ENCODE measurements at places on chromosomes 1 and 21. TPM values are rescaled to one million over a fixed set of nuclear protein-coding genes. Genes with fewer than 3 reads are reported as not detected.

Gene ADGRL2
- 61.4 TPM for total RNA-seq

Gene UQCRHL
- 4.4 TPM for total RNA-seq

- DNase-seq, result no peak
Measured at GRCh38 chr1:115847787-115848186, 6.9 kb upstream of the NHLH2 start.

DNA sequence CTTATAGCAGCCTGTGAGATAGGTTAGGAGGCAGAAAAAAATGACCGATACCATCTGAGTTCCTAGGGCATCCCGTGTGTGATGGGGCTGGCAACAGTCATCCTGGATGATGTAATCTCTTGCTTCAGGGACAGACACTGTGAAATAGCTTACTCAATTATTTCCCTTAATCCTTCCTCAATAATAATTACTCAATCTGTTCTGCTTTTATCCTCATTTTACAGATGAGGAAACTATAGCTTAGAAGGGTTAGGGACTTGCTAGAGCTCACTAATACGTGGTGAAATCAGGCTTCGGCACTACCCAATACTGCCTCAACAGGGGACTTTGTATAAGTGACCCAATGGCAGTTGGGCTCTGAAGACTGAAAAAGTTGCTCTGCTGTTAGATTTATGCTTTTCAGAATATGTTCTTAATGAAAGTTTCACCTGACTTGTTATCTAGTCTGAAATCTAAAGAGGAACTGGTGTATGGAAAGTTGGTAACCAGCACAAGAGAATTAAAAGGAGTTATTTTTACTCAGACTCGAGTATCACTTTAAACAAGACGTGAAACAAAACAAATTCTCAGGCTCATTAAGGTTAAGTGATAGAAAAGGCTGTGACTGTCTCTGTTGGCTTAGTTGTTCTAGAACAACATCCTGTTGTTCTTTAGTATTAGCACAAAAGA, 14.4 kb downstream of the CD55 start:
- no peak for DNase-seq

- no peak for DNase-seq
Measured at GRCh38 chr1:228392111-228392936, 14.3 kb downstream of the TRIM11 start.

Gene OR6N1
- not detected for total RNA-seq

Gene ZMYND12
- total RNA-seq, result 1.3 TPM

Gene ALDH4A1
- total RNA-seq, result 6.9 TPM

DNA sequence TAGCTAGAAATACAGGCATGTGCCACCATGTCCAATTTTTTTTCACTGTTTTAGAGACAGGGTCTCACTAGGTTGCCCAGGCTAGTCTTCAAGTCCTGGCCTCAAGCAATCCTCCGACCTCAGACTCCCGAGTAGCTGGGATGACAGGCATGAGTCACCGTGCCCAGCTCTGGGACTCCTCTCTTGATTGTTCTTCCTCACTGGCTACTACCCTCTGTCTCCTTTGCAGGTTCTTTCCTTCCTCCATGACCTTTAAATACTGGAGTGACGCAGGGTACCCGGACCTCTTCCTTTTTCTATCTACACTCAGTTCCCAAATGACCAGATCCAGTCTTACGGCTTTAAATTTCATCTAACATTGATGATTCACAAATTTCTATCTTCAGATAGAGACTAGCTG, 34.9 kb downstream of the ASH1L start:
- DNase-seq, result no peak

- DNase-seq, result no peak
Measured at GRCh38 chr1:7476861-7477547, 294.1 kb upstream of the VAMP3 start.

- DNase-seq, result no peak
Measured at GRCh38 chr1:118997225-118997624, 9.1 kb upstream of the TBX15 start.

- no peak for DNase-seq
Measured at GRCh38 chr1:58813361-58813760, 29.5 kb upstream of the JUN start.

Gene C4BPA
- not detected for total RNA-seq

DNA sequence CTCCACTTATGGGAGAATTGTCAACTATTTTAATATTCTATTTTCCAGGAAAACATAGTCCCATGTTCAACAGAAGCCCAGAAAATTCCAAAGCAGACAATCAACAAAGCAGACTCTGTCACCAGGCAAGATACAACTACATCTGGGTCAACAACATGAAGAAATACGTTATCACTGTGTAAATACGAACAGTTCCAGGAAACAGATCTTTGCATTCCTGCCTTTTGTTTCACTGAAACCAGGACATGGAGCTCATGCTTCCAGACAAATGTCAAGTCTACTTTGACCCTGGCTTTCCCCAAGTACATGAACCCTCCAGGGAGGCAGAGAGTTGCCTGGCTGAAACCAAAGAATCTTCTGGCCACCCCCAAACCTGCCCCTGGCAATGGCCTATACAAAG, 106.7 kb downstream of the SETD4 start:
- DNase-seq, result no peak

DNA sequence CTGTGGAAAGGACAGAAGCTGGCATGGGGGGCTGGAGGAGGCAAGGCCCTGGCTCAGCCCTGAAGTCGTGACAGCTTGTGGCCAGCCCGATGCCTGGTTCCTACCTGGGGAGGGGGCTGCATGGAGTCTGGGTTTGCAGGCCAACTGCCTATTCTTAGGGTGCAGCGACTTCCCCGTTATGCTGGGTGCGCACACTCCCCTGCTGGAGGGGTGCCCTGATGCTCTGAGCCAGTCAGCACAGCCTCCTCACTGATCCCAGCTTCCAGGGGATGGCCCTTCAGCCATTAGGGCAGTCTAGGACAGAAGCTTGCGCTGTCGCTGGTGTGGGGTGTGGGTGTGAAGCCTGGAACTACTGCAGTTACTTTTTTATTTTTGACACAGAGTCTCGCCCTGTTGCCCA, 30.0 kb upstream of the SLC19A1 start:
- no peak for DNase-seq

DNA sequence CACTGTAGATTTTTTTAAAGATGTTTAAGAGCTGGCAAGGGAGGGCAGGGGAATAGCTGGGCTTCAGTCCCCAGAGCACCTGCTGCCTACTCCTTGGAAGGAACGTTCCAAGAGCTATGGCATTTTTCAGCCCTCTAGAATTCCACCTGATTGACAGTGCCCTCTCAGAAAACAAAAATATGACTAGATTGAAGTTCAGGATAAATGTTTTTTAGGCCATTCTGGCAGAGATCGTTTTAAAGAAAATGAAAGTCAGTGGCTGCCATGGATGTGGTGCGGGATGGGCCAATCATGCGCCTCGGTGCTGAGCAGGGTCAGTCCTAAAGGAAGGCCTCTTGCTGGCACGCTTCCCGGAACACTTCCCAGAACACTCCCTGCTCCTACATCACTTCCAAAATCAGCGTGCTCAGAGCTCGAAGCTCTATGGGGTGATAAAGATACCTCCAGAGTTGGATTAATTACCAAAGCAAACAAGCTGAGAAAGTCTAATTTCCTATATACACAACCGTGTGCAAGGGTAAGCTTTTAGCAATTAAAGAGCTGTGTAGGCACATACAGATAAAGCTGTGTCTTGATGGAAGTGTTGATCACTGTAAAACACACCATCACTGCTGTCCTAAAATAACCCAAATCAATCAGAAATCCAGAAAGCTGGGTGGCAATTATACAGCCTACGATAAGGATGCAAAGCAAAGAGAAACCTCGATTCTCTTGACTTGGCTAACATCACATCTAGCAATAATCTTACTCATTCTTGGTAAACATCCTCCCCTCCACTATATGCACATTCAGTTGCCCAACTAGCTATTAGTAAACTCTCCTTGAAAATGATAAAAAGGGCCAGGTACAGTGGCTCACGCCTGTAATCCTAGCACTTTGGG, 34.6 kb downstream of the TGFBR3 start:
- peak; percentile 74 for DNase-seq

Gene KCNA2
- total RNA-seq, result under 0.01 TPM

DNA sequence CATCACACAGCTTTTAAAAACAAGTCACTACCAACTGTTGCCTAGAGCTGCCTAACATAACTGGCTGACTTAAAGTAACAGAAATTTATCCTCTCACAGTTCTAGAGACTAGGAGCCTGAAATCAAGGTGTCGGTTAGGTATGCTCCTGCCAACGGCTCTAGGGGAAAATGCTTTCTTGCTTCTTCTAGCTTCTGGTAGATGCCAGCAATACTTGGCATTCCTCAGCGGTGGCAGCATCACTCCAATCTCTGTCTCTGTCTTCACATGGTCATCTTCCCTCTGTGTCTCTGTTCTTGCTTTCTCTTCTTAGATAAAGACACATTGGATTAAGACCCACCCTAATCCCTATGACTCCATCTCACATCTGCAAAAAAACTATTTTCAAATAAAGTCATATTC, 51.5 kb downstream of the DMRTA2 start:
- no peak for DNase-seq

Gene AADACL4
- total RNA-seq, result not detected

GRCh38 chr1:222040955-222041354, 299.1 kb upstream of the DUSP10 start:
- no peak for DNase-seq

Gene MRPL24
- total RNA-seq, result 58.8 TPM

DNA sequence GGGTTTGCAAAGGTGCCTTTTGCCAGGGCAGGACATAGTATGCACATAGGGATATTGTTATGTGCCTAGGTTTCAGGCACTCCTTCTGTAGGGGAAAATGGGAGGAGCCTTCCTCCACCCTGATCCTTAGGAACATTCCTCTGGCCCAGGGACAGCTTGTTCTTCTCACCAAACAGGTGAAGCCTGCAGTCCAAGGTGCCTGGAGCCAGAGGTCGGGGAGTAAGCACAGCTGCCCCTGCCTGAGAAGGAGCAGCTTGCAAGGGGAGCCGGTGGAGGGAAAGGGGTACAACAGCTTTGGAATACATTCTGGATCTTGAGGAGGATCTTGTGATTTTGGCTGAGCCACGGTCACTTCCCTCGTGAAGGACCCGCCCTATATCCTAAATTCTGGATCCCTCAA, 82.4 kb upstream of the CD1D start:
- no peak for DNase-seq

- DNase-seq, result no peak
Measured at GRCh38 chr21:28444111-28444510, 548.6 kb downstream of the LTN1 start.

DNA sequence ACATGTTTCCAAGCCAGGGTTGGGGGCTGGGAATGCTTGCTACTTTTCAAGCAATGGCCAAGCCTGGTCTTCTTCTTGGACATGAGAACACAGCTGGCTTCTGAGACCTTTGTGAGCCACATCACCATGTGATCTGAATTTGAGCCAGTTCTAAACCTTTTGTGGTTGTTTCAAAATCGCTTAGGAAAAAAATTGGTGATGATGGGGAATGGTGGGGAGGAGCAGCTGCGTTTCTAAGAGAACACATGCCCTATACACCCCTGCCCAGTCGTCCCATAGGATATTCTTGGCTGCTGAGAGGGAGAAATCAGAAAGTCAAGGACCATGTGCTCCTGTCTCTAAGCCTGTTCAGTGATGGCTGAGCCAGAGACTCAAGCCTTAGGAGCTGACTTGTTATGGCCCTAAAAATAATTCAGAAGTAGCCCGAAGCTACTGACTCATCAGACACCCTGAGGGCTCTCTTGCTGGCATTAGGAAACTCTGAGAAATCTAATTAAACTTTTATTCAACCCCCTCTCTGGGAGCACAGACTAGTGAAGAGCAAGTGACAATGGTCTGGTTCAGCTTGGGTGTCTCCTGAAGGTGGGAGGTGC, 30.5 kb downstream of the CCDC185 start:
- DNase-seq, result peak; percentile 56

- DNase-seq, result peak; percentile 74
Measured at GRCh38 chr1:243475966-243476365, 220.1 kb downstream of the SDCCAG8 start.

GRCh38 chr1:21626921-21627339, 42.2 kb downstream of the RAP1GAP start:
- no peak for DNase-seq

- DNase-seq, result no peak
Measured at GRCh38 chr1:101317590-101317989, 80.8 kb downstream of the S1PR1 start.

Gene ADAMTS1
- 186 TPM for total RNA-seq

DNA sequence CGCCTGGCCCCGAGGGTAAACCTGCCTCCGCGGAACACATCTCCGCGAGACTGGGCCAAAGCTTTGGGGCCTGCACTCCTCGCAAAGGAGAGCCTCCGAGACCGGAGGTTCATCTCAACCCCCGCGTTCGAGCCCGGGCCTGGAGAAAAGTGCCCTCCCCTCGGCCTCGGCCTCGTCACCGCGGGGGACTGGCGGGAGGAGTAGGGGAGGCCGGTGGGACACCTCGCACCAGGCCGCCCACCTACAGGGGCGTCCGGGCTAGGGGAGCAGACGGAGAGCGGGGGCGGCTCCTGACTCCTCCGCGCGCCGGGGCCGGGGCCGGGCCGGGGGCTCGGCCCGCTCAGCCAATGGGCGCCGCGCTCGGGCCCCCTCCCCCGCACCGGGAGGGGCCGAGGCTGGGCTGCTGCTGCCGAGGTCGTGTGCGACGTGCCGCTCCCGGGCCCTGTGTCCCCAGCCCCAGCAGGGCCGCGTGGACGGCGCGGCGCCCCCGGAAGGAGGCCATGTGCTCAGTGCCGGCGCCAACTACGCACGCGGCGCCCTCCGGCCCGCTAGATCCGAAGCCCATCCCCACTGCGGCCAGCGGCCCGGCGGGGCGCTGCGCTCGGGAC, 684 bp downstream of the SLC2A1 start:
- peak; percentile 52 for DNase-seq

DNA sequence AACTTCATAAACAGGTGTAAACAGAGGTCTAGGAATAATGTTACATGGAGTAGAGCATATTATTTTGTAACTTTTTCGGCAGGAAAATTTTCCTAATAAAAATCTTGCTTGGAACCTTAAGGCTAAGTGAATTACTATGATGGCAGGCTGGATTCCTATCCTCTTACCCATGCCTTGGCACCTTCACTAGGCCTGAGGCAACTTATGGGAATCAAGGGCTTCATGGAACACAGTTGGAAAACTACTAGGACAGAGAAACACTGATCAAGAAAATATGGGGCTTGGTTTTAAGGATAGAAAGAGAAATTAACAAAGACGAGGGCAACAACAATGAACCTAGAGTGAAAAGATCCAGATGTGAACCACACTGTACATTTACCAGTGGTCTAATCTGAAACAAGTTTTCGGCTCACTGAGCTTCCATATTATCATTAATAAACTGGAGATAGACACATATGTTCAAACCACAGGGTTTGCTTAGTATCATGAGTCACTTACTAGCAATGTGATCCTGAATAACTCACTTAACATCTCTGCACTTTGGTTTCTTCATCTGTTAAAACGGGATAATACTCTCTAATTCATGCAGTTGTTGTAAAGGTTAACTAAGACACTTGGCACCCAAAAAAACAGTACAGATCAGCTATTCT, 68.5 kb downstream of the GPATCH2 start:
- DNase-seq, result peak; percentile 87

GRCh38 chr1:232810856-232811255, 5.6 kb downstream of the MAP10 start:
- DNase-seq, result no peak

Gene SMPDL3B
- total RNA-seq, result 0.26 TPM

DNA sequence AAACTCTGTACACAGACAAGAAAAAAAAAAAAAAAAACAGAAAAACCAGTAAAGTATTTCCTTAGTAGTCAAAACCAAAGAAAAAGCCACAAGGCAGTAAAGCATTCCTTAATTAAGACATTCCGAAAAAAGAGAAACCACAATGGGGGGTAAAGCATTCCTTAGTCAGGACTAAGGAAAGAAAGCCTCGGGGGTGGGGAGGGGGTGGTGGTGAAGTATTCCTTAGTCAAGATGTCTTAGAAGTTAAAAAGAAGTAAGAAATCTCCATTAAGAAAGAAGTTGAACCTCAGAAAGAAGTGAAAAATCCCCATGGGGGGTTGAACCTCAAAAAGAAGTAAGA, 28.2 kb upstream of the FMO1 start:
- DNase-seq, result peak; percentile 96

Gene MARCKSL1
- 33.1 TPM for total RNA-seq

Data from fibroblast of lung (primary cell).